Trophoblast cell (in vitro differentiated cells and primary cell): ENCODE measurements at places on chromosomes 5 and 9.

GRCh38 chr5:10582512-10582897, 18.6 kb downstream of the ANKRD33B start:
- H3K4me1 ChIP-seq = peaks cover 30% of the 10 kb centered on the region
- no peak overlapping the region for H3K4me3 ChIP-seq
- H3K27ac ChIP-seq = no peak overlapping the region
- no peak for DNase-seq
- H3K36me3 ChIP-seq = no peaks in the 10 kb centered on the region

- DNase-seq = no peak
- no peaks in the 10 kb centered on the region for H3K27me3 ChIP-seq
- no peaks in the 10 kb centered on the region for H3K36me3 ChIP-seq
- no peaks in the 10 kb centered on the region for H3K4me1 ChIP-seq
- no peak overlapping the region for H3K27ac ChIP-seq
- H3K4me3 ChIP-seq = no peak overlapping the region
These were observed 64.0 kb downstream of the SFXN1 start for GRCh38 chr5:175542232-175542965.

DNA sequence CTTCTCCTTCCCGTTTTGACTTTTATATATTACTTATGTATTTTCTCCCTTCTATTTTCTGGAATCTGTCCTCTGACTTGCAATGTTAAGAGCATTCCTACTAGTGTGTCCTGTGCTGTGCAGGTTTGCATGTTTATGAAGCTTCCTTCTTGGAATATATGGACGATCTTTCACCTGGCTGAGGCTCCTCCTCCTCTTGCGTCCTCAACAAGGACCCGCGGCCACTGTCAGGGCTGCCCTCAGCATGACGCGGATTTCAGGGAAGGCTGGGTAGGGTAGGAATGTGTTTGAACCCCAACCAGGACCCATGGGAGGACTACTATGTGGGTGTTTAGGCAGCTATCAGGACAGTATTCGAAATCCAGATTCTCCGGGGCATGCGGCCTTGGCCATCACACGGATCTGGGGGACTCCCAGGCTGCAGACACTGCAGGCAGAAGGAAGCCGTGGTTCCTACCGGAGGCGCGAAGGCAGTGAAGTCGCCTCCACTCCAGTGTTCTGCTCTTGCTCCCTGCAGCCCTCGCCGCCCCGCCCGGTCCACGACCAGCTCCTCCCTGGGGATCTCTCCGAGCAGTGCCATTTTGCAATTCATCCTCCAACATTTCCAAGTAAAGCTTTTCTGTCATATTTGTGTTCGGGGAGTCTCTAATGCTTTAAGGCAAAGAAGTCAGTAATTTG, 37.0 kb upstream of the OSMR start:
- H3K27ac ChIP-seq = no peak overlapping the region
- peak; percentile 28 for DNase-seq
- H3K4me3 ChIP-seq = no peak overlapping the region
- H3K36me3 ChIP-seq = no peaks in the 10 kb centered on the region
- no peaks in the 10 kb centered on the region for H3K27me3 ChIP-seq

DNA sequence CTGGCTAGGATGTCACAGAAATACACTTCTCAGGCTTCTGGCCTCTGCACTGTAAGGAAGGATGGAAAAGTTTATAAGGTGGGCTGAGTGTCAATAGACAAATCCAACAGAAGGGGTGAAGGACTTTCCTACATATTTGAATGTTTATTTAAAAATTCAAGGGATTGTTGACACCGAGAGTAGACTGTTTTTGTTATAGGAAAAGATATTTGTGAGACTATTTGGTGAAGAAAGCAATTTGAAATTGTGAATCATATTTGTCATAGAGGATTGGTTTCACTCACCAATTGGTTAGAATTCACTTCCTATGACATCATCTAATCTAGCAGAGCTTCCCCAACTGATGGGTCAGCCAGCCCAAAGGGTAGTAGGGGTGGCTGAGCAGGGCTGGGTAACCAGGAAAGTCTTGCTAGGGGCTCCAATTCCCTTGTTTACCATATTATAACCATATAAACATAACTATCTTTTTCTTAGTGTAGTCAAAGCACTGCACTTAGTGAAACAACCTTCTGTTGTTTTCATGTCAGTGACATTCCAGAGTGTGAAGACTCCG, 14.9 kb upstream of the MEGF10 start:
- H3K4me1 ChIP-seq = no peaks in the 10 kb centered on the region
- H3K36me3 ChIP-seq = no peaks in the 10 kb centered on the region
- H3K4me3 ChIP-seq = no peak overlapping the region
- no peak overlapping the region for H3K27ac ChIP-seq
- H3K27me3 ChIP-seq = no peaks in the 10 kb centered on the region

- H3K36me3 ChIP-seq = peaks cover 40% of the 10 kb centered on the region
- peaks cover 27% of the 10 kb centered on the region for H3K4me1 ChIP-seq
- H3K27ac ChIP-seq = no peak overlapping the region
- no peak overlapping the region for H3K4me3 ChIP-seq
- no peak for DNase-seq
These were observed 11.6 kb downstream of the COL27A1 start for GRCh38 chr9:114166614-114167572.

- no peak overlapping the region for H3K27ac ChIP-seq
- no peaks in the 10 kb centered on the region for H3K36me3 ChIP-seq
- no peaks in the 10 kb centered on the region for H3K27me3 ChIP-seq
- no peaks in the 10 kb centered on the region for H3K4me1 ChIP-seq
These were observed 11.1 kb upstream of the PPP1R2B start for GRCh38 chr5:156838961-156839360.

- H3K27me3 ChIP-seq = no peaks in the 10 kb centered on the region
- no peak for DNase-seq
- H3K4me3 ChIP-seq = no peak overlapping the region
- peak overlapping the region; percentile 96 for H3K27ac ChIP-seq
These were observed 72.0 kb downstream of the PIK3R1 start for GRCh38 chr5:68287631-68287975.

DNA sequence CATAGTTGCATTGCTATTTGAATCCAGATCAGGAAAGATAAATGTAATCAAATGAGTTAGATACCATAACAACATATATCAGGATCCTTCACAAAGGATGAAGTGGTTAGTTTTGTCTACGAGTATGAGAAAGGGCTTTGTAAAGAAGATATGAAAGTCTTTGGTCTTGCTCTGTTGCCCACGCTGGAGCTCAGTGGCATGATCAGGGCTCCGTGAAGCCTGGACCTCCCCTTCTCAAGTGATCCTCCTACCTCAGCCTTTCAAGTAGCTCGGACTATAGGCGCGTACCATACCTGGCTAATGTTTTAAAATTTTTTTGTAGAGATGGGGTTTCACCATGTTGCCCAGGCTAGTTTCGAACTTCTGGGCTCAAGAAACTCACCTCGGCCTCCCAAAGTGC, 1.8 kb downstream of the SMC5 start:
- peaks cover 16% of the 10 kb centered on the region for H3K4me1 ChIP-seq
- peak overlapping the region; percentile 11 for H3K27ac ChIP-seq
- H3K36me3 ChIP-seq = peaks cover 7% of the 10 kb centered on the region

DNA sequence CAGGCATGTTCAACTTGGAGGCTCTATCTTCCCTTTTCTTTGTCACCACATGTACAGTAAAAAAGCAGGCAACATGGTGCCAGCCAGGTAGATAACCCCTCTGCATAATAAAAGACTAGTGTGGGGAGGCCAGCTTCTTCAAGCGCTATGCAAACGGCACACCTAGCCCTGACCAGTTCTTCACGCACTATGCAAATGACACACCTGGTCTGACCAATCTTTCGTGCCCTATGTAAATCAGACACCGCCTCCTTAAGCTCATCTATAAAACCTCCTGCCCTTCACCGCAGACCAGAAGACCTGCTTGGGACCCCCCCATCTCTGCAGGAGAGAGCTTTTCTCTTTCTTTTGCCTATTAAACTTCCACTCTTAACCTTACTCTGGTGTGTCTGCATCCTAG, 28.1 kb upstream of the UGCG start:
- DNase-seq = no peak
- no peaks in the 10 kb centered on the region for H3K27me3 ChIP-seq
- no peak overlapping the region for H3K4me3 ChIP-seq
- no peaks in the 10 kb centered on the region for H3K4me1 ChIP-seq

DNA sequence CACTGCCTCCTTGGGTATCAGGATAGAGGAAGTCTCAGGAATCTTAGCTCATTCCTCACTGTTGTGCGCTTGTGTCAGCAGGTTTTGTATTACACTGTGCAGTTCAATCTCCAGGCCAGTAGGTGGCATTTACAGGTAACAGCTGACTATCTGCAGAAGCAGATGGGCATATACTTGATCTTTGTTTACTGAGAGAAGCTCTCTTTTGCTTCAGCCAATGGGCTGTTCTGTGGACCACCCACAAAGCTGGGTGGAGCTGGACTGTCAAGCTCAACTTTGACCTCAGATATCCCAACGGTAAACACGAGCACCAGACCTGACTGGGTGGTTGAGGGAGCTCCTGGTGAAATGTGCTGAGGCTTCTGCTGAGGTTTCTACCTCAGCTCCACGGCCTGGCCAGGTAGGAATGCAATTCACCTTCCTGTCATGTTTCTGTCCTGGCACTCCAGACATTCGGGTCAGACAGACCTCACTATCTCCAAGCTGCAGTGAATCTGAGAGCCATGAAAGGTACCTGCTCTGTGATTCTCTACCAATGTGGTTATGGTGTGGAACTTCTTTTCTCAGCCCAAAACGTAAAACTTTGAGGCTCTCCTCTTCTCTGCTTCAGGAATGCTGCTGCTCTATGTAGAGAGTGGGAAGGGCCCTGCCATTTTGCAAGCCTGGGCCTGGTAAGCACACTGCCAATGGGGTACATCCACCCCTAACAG, 167.9 kb upstream of the ACTBL2 start:
- H3K4me1 ChIP-seq = peaks cover 8% of the 10 kb centered on the region
- peak overlapping the region; percentile 42 for H3K27ac ChIP-seq
- DNase-seq = peak; percentile 41

DNA sequence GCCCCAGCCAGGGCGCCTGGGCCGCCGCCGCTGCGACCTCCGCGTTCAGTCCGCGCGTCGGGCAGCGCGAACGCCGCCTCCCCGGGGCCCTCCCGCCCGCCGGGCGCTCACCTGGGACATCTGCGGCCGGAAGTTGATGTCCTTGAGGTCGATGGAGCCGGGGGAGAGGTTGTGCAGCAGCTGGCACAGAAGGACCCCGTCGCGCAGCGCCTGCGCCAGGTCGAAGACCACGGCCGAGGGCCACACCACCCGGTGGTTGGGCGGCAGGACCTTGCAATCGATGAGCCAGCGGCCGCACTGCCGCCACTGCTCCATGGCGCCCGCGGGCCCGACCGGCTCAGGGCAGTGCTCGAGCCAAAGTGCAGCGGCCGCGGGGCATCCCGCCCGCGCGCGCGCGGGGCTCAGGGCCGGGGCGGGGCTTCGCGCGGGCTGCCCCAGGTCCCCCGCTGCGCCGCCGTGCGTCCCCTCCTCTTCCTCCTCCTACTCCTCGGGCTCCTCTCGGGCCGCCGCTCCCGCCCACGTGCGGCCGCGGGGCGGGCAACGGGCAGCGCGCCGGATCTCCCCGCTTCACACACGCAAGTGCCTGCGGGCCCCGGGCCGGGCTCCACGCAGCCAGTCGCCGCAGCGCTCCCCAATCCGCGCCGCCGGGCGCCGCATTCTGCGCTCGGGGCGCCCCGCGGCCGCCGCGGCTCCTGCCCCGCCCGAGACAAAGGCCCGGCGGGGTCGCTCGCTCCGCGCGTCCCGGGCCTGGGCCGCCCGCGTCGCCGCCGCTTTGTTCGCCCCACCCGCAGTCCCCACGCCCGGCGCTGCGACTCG, at the start of gene VAV2:
TSS of gene VAV2 (minus strand) at position 361 of the 816 bp plus-strand sequence. CDS start at position 315, 46 bp downstream.
- no peaks in the 10 kb centered on the region for H3K27me3 ChIP-seq
- peak within 1 kb of the TSS; percentile 99 for H3K4me3 ChIP-seq
- H3K27ac ChIP-seq = peak within 1 kb of the TSS; percentile 73

DNA sequence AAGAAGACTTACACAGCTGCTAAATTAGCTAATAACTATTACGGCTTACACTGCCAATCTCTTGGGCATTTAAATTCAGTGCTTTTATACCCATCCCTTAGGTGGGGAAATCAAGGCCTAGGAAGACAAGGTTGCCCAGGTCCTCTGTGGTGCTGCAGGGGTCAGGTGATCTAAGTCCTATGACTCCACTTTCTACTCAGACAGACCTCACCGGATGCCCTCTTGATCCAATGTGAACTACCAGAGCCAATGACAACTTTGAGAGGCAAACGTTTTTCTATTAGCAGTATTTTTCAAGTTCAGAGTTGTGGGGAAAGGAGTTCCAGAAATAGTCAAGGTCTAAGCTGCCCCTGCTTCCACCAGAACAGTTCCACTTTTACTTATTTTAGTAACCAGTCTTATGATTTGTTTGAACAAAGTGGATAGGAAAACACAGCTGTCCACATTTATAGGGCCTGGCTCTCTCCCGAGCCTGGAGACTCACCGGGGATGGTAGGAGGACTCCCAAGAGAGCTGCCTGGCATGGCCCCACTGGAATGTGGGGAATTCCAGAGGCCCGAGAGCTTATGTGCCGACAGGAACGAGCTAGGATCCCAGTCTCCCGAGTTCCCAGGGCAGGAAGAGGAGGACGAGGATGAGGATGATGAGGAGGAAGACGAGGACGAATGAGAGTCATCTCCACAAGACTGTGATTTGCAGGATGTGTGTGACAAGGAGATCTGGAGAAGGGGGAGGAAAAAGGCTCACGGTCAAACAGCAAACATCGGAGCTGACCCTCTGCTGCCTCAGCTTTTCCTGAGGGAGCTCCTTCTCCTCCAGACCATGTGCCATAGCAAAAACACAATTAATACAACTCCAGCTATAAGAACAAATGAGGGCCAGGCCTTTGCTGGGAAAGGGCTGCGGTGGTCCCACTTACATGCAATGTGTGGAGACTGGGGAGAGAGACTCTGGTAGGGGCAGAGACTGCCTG, 16.7 kb downstream of the FAM193B start:
- no peak for DNase-seq
- no peaks in the 10 kb centered on the region for H3K4me1 ChIP-seq
- no peaks in the 10 kb centered on the region for H3K27me3 ChIP-seq
- no peak overlapping the region for H3K27ac ChIP-seq
- peaks cover 39% of the 10 kb centered on the region for H3K36me3 ChIP-seq

GRCh38 chr5:144332265-144332664, 161.6 kb downstream of the KCTD16 start:
- no peaks in the 10 kb centered on the region for H3K36me3 ChIP-seq
- no peak for DNase-seq
- H3K27me3 ChIP-seq = no peaks in the 10 kb centered on the region
- no peaks in the 10 kb centered on the region for H3K4me1 ChIP-seq
- H3K4me3 ChIP-seq = no peak overlapping the region

- H3K4me1 ChIP-seq = no peaks in the 10 kb centered on the region
- no peak overlapping the region for H3K27ac ChIP-seq
- DNase-seq = no peak
- no peak overlapping the region for H3K4me3 ChIP-seq
- no peaks in the 10 kb centered on the region for H3K27me3 ChIP-seq
These were observed 117.1 kb upstream of the CHD1 start for GRCh38 chr5:99045871-99046270.

DNA sequence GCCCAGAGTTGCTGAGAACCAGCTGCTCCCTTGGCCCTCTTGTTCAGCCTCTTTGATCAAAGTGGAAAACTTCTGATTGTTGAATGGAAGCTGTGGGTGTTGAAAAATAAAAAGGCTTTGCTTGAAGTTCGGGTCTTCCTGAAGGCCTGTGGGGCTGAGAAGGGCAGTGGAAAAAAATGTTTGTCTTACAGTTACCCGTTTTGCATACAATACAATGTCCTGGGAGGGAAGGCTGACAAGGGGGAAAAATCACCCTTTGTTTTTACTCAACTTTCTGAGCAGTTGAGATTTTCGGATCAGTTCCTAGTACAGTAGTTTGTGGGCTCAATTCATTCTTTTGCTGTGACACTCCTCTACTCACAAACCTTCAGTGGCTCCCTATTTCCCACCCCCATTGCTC, 2.1 kb upstream of the TNFSF8 start:
- H3K4me1 ChIP-seq = peaks cover 8% of the 10 kb centered on the region
- H3K27ac ChIP-seq = peak overlapping the region; percentile 69
- no peaks in the 10 kb centered on the region for H3K27me3 ChIP-seq
- no peaks in the 10 kb centered on the region for H3K36me3 ChIP-seq
- no peak overlapping the region for H3K4me3 ChIP-seq

- H3K36me3 ChIP-seq = no peaks in the 10 kb centered on the region
- H3K27ac ChIP-seq = no peak overlapping the region
- DNase-seq = no peak
- H3K27me3 ChIP-seq = no peaks in the 10 kb centered on the region
These were observed 21.5 kb upstream of the RALGPS1 start for GRCh38 chr9:126893079-126893478.
